ENCODE measurements at places on chromosomes 13 and 19.

- DNase-seq: no peak
Measured at GRCh38 chr19:19169236-19170052, 619 bp downstream of the MEF2B start.

DNA sequence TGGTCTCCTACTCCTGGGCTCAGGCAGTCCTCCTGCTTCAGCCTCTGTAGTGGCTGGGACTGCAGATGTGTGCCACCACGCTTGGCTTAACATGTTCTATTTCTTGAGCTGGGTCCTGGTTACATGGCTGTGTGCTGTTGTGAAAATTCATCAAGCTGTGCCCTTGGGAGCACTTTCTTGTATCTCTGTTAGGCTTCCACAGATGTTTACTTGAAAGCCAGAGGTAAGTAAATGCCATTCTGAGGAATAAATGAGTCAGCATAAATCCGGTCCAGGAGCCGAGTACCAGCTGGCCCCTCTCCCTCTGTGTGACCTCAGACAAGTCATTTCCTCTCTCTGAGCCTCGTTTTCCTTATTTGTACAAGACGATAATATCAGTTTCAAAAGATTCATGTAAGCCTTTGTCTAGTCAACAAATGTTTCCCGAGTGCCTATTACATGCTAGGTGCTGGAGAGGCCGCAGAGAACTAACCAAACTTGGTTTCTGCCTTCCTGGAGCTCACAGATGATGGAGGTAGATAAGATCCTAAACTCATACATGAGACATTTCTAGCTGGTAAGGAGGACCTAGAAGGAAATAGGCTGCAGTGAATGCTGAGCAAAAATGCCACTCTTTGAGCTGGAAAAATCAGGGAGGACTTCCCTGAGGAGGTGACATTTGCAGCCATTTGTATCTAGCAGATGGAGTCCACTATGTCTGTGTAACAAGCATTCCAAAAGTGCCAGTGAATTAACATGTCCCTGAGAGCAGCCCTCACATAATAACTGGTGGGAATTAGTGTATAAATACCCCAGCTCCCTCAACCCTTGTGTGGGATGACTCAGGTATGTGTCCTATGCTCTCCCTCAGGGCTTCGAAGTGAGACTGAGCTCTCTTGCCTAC, 2.7 kb upstream of the RASAL3 start:
- no peak for DNase-seq

DNA sequence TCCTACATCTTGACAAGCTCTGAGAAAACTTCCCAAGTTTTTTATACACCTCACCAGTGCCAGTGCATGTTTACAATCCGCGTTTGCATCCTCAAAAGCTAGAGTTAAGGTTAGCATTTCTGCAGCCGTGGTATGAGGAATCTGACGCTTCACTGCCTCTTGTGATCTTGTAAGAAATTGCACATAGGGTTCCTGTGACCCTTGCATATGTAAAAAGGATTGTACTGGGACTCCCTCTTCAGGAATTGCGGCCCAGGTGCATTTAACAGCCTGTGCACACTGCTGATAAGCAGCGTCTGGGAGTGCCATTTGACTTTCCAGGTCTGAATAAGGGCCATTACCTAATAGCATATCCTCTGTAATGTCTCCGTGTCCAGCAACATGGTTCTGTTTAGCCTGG, 15.3 kb downstream of the FPR3 start:
- DNase-seq: no peak

- no peak for DNase-seq
Measured at GRCh38 chr13:98496966-98497365, 79.9 kb downstream of the STK24 start.

DNA sequence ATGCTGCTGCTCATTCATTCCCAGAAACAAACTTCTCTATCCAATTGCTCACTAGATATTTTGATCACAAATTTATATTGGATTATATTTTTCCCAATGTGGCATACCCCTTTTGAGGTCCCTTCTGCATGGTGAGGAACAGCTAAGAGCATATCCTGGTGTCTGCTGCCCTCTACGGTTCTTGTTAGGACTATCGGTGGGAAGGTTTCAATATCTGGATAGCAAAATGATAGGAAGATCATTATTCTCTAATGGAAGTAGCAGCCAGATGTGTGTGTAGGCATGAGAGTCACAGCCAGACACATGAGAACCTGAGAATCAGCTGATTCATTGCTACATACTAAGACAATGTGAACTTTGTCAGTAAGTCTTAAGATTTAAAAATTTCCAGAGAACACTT, 1422.4 kb upstream of the MIR17HG start:
- DNase-seq: no peak

DNA sequence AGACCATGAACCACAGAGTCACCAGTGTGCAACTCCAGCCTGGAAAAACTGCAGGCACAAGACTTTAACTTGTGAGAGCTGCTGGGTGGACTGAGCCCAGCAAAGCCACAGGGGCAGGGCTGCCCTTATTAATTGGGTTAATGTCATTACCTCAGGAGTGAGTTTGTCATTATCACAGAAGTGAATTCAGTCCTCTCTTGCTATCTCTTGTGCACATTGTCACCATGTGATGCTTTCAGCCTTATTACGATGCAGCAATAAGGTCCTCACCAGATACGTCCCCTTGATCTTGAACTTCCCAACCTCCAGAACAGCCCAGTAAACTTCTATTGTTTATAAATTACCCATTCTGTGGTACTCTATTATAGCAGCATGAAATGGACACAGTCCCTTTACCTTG, 158.1 kb downstream of the LHFPL6 start:
- DNase-seq: no peak

GRCh38 chr13:76769271-76769791, 116.9 kb downstream of the KCTD12 start:
- no peak for DNase-seq

- peak; percentile 18 for DNase-seq
Measured at GRCh38 chr19:34490141-34490766, 8.7 kb downstream of the WTIP start.

DNA sequence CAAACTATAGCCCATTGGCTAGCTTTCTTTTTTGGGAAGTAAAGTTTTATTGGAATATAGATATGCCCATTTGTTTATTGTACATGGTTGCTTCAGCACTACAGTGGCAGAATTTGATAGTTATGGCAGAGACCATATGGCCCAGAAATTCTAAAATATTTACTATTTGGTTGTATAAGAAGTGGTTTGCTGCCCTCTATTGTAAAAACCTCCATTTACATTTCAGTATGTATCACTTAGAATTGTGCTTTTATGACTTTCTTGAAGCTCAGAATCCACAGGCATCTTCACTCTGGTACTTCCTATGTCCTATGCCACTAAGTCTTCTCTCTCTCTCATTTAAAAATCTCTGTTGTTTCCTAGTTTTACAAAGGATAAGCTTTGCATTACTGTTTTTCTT, 37.7 kb downstream of the DLEU7 start:
- no peak for DNase-seq

GRCh38 chr13:22009500-22009899, 338.6 kb downstream of the FGF9 start:
- no peak for DNase-seq

GRCh38 chr13:23644126-23644419, 73.9 kb downstream of the TNFRSF19 start:
- DNase-seq: no peak

- no peak for DNase-seq
Measured at GRCh38 chr13:22793598-22794134, 387.1 kb upstream of the SGCG start.

DNA sequence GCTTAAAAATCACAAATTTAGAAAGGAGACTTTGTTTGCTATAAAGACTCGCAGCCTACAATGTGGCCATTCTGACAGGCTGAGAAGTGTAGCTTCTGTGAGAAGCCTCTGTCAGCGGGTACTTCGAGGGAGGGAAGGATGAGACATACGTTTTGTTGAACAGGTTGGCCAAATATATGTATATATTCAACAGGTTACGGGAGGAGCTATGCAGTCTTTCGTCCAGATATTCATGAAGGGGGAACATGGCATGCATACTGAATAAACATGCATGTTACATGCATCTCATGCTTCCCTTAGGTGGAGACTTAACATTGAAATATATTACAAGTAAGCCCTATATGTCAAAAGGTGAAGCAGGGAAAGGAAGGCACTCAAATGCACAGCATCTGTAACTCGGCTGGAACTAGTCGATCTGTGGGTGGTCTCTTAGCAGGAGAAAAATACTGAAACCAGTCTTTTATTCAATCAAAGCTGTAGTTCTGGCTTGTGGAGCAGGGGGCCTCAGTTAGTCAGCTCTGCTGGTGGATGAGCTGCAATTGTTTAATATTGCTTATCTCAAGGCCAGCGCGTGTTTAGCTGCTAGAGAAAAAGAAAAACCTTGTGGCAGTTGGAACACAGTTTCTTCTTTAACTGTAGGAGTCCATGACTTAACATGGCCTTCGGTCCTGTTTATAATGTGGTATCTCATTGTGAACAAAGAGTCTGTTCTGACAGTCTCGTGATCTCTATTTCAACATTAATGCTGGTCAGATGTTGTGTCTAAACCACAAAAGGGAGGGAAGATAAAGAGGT, 94.3 kb downstream of the FAM216B start:
- no peak for DNase-seq

- DNase-seq: no peak
Measured at GRCh38 chr13:103788061-103788652, 721.9 kb upstream of the SLC10A2 start.

GRCh38 chr13:109743706-109744453, 42.5 kb downstream of the IRS2 start:
- DNase-seq: no peak
